ENCODE measurements at places on chromosomes 7 and 10. TPM values are rescaled to one million over a fixed set of nuclear protein-coding genes. Genes with fewer than 3 reads are reported as not detected.

The CDC14C gene
- total RNA-seq = not detected

The SLC39A12 gene
- total RNA-seq = not detected

The SEMA3A gene
- total RNA-seq = 3.9 TPM

The SPDYE9 gene
- total RNA-seq = not detected

The FAM25C gene
- total RNA-seq = not detected

The ELOVL3 gene
- not detected for total RNA-seq
